ENCODE measurements at places on chromosomes 7 and 10.

GRCh38 chr7:107392830-107393229 is 77.0 kb upstream of the GPR22 start:
- DNase-seq = no peak

- no peak for DNase-seq
Observed at GRCh38 chr7:104878577-104878976, 135.4 kb upstream of the KMT2E start.

- DNase-seq = no peak
Observed at GRCh38 chr7:127979113-127979727, 52.0 kb downstream of the LRRC4 start.

GRCh38 chr10:114400091-114400490 is 4.2 kb downstream of the AFAP1L2 start:
- no peak for DNase-seq

- no peak for DNase-seq
Observed at GRCh38 chr10:30095631-30096422, 36.4 kb upstream of the JCAD start.

- no peak for DNase-seq
Observed at GRCh38 chr10:128863411-128863810, 603.6 kb upstream of the MGMT start.

- no peak for DNase-seq
Observed at GRCh38 chr10:104427989-104428388, 74.4 kb downstream of the CFAP58 start.

DNA sequence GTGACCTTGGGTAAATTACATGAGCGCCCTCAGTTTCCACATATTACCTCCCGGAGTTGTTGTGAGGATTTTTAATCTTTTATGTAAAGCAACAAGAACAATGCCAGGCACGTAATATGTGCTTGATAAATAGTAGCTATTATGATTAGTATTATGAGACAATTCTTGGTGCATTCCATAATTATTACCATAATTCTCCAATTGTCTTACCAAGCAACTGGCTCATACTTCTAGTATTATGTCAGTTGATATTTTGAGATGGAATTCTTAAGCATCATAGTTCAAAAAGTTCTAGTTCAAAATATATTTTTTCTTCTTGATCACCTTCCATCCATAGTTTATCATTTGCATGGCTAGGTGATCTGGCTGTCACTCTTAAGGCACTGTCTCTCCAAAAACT is 259.0 kb downstream of the BBS9 start:
- DNase-seq = no peak

GRCh38 chr7:104895522-104896236 is 118.3 kb upstream of the KMT2E start:
- DNase-seq = no peak

- DNase-seq = no peak
Observed at GRCh38 chr7:109641445-109641844, 1071.8 kb downstream of the DNAJB9 start.

DNA sequence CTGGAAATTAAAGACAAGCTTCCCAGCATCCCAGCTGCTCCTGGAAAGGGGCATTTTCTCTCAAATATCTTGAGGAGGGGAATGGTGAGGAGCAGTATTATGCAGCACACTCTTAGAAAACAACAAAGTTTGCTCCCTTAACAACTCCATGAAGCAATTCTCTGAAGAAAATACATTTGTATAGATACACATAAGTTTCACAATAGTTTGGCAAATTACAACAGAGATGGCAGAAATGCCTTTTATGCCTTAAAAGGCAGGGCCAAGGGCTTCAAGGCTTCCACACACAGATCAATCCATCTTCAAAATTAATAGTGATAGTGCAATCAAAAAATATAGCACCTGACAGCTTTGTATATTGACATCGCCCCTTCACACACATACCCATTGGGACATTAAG is 12.2 kb downstream of the DGKI start:
- DNase-seq = no peak

DNA sequence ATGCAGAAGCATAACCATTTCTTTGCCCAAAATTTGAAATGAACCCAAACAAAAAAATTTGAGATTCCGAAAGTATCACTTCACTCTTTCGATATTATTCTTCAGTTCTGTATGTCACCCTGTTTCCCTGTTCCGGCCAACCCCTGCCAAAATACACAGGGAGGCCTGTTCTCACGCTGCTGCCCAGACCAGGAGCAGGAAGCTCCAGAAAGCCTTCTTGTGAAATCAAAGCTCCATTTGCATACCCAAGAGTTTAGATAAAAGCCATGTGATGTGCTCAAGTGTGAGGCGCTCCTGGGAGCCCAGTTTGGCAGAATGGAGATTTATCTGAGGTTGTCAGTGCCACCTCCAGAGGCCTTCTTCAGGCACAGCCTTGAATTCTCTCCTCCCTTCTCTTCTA is 236.2 kb downstream of the FGFR2 start:
- DNase-seq = no peak

DNA sequence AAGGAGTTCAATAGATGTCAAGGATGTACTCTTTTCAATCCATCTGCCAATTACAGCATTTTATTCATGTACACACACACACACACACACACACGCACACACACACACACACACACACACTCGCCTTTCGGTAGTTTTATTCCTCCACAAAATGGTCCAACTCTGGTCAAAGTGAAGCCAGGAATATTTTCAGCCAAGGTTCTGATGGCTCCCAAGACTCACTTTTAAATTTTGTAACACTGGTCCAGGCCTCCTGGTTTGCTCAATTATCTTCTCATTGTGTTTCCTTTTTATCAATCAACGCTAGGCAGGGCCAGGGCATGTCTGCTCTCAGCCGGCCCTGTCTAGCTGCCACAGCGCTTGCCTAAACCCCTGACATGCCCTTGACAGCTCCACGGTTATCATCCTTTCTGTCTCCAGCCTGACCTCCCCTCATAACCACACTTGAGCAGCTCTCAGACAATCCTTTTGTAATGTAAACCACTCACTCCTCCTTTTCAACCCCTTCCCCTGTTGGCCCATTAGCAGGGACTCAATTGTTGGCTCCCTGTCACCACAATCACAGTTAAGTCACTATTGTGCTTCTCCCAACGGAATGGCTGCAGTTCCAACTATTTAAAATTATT is 115.1 kb downstream of the ICA1 start:
- DNase-seq = no peak

DNA sequence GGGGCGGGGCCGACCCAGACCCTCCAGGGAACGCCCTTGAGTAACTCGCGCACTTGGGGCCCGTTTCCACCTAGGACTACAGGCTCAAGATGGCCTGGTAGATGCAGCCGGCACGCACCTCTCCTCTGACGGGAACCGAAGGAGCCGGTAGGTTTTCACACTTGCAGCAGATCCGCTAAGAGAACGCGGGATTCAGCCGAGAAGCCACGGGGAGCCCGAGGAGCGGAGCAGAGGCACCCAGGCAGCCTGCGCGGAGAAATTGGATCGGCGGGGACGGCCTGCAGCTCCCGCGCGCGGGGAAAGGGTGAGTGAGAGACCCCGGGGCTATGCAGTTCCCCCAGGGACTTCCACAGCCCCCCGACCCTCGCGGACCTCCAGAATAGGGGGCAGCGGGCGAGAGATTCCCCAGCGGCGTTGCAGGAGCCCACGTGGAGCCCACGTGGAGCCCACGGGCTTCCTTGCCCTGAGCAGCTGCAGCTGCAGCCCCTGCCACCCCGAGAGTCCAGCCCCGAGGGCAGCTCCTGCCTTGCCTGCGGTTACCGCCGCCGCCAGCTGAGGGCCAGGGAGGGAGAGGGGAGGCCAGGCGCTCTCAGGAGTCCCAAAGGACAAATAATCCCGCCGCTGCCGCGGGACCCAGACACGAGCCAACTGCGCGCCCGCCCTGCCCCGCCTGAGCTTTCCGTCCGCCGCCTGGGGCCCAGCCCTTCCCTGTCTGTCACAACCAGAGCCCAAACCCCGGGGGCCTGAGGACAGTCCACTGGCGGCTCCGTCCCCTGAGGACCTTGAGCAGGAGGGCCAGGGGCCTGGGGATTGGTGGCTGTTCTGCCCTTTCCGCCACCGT is 13.1 kb downstream of the IFT22 start:
- no peak for DNase-seq

- no peak for DNase-seq
Observed at GRCh38 chr10:97380516-97380915, 20.6 kb downstream of the RRP12 start.

GRCh38 chr10:132319853-132320653 is 11.9 kb upstream of the LRRC27 start:
- no peak for DNase-seq

GRCh38 chr7:6256677-6257535 is 15.5 kb downstream of the CYTH3 start:
- no peak for DNase-seq

DNA sequence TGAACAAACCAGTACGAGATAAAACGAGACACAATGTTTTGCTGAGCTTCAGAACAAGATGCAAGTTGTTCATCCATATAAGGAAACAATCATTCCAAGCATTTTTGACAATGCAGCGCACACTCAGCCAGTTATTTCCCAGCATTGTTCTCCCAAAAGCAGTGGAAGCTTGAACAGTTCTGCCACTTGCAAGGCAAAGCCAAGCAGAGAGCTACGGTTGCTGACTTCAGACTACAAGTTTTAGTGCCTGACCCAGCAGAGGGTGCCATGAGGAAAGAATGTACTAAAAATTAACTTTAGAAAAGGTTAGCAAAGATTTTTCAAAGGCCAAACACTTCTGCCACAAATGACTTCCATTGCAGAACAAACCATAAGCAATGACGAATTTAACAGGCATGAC is 152.5 kb downstream of the SLC25A13 start:
- no peak for DNase-seq

DNA sequence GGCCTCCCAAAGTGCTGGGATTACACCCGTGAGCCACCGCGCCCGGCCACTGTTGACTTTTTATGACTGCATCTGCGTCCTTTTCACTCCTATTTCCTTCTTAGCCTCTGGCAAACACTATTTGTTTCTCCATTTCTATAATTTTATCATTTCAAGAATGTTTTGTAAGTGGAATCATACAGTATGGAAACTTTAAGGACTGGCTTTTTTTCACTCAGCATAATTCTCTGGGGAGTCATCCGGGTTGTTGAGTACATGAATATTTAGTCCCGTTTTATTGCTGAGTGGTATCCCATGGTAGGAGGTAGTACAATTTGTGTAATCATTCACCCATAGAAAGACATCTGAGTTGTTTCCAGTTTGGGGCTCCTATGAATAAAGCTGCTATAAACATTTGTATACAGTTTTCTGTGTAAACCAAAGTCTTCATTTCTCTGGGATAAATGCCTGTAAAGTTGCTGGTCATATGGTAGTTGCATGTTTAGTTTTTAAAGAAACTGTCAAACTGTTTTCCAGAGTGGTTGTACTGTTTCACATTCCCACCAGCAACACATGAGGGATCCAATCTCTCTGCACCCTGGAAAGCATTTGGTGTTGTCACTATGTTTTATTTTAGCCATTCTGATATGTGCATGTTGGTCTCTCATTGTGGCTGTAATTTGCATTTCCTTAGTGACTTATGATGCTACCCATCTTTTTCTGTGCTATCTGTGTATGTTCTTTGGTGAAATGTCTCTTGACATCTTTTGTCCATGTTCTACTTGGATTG is 139.6 kb upstream of the EEPD1 start:
- no peak for DNase-seq

GRCh38 chr10:29949411-29950011 is 109.9 kb downstream of the JCAD start:
- no peak for DNase-seq

- DNase-seq = no peak
Observed at GRCh38 chr10:5476918-5477525, 22.3 kb downstream of the CALML5 start.

GRCh38 chr7:80601999-80602398 is 36.4 kb upstream of the CD36 start:
- DNase-seq = no peak

- no peak for DNase-seq
Observed at GRCh38 chr7:147756300-147756699, 834.3 kb upstream of the C7orf33 start.

DNA sequence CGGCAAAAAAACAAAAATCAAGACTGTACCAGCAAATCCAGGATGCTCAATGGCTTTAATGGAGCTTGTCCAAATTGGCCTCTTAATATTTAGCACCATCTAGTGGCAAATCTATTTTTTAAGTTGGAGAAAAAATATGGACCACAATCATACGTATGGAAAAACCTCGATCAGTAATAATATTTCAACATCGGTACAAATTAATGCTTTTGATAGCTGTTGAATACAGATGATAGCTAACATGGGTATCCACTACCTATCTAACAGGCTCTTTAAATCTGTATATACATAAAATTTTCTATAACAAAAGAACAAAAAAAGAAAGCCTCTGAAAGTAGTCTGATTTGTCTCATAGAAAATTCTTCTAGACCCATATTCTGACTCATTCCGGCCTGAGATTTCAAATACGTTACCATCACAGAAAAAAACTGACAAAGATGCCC is 29.2 kb downstream of the COA1 start:
- DNase-seq = no peak

DNA sequence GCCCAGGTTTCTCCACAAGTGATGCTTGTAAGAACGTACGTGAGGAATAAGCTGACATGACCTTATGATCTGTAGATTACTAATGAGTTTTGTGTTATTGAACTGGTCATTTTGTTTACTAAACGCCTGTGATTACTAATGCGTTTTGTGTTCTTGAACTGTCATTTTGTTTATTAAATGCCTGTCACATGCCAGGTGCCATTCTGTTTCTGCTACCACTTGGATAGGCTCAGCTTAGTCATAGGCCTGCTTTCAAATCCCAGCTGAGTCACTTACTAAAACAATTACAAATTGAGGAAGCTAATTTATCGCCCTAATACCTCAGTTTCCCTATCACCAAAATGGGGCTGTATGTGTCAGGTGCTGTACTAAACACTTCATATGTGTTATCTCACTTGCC is 4.7 kb upstream of the HGF start:
- DNase-seq = no peak

DNA sequence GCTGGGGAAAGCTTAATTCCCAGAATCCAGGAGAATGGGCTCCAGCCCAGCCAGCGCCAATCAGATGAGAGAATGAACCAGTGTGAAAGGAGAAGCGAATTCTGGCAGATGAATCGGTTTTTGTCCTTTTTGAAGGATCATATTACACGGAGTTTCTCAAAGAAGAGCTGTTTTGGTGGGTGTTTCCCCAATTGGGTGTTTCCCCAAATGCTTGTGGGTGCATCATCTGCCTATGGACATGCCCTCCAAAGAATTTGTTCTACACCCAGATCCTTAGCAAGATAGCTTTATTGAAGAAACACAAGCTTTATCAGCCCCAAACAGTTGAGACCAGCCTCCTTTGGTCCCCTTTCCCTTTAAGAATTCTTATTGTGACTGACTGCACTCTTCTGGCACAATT is 186.5 kb upstream of the GPR26 start:
- DNase-seq = no peak

DNA sequence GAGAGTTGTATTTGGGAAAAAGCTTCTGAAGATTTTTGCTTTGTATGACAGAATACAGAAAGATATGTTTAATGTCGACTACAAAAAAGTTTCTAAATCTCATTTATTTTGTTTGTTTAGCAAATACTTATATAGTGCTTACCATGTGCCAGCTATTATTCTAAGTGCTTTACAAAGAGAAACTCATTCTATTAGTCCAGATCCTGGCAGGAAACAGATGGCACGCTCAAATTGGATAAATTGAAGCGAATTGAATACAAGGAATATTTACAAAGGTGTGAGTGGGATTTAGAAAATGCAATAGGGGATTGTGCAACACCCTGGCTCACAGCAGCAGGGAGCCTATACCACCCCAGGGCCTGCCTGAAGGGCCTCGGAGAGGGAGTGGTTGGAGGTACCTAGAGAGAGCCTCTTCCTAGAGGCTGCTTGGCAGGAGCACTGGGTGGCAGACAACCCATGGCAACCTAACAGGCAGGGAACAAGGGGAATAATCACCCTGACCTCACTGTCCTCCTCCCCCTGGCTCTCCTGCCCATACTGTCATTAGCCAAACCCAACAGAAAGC is 27.6 kb upstream of the FAM204A start:
- DNase-seq = no peak

- DNase-seq = no peak
Observed at GRCh38 chr7:29297194-29297890, 102.8 kb downstream of the CHN2 start.

Data from activated CD4-positive, CD25-positive, alpha-beta regulatory T cell treated with anti-CD3 and anti-CD28 coated beads, Interleukin-2, amount 50 U/mL, for 72 hours (primary cell).